ENCODE measurements at places on chromosomes 11 and 22. TPM values are rescaled to one million over a fixed set of nuclear protein-coding genes. Genes with fewer than 3 reads are reported as not detected.

Gene ZFP91
- polyA plus RNA-seq, result 45.6 TPM

Gene ANO5
- polyA plus RNA-seq, result 0.01 TPM

Gene CARD18
- polyA plus RNA-seq, result 11.5 TPM

Gene C22orf31
- polyA plus RNA-seq, result not detected

DNA sequence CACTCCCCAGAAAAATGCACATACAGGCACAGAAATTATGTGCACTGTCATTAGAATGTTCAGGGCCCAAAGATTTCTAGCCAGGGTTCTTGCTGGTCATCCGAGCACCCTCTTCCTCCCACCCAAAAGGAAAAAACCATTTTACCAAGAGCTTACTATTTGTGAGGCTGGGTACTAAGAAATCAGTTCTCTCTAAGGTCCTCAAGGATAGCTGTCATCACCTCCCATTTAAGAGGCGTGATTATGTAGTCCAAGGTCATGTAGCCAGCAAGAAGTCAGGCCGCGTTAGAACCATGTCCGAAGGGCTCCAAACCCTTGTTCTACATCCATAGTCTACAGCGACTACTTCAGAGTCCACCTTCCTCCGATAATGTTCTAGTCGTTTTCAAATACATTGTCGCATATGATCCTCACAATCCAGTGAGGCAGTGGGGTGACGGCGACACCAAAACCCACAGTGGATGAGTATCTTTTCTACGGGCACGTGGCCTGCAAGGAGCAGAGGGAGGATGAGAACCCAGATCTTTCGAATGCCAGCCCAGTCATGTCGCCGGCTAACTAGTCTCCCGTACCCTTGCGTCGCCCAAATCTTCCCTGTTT lies 634 bp downstream of the TIMM8B start:
- H3K36me3 ChIP-seq, result peaks cover 10% of the 10 kb centered on the region
- H3K4me1 ChIP-seq, result peaks cover 14% of the 10 kb centered on the region
- H3K4me3 ChIP-seq, result peak overlapping the region; percentile 76
- no peak for DNase-seq
- peak overlapping the region; percentile 95 for H3K27ac ChIP-seq
- no peaks in the 10 kb centered on the region for H3K27me3 ChIP-seq

DNA sequence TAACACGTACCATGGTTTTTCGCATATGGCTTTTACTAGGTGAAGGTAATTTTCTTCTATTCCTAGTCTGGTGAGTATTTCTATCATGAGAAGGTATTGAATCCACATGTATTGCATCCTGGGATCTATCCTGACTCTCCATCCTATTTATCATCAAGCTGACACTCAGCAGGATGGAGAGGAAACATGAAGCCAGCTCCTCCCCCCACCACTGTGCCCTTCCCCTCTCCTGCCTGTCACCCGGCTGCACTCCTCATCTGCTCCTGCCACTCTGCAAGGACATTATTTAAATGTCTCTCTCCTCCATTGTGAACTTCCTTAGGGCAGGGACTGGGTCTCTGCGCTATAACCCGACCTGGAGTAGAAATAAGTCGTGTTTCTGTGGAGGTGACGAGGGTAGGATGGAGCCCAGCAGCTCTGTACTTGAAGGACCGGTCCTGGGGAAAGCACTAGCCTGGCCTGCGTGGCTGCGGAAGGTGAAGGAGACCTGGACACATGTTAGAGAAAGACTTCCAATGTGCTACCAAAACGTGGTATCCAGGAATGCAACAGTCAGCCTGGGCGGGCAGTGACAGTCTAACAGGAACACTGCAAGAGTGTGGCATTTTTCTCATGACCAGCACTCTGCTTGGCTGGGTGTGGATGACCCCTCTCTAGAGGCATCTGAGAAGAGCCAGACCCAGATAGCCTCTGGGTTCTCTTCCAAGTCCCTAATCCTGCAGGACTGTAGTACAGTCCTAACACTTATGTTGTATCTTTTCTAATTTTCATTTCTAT lies 111.2 kb downstream of the MICAL3 start:
- no peak overlapping the region for H3K4me3 ChIP-seq
- H3K27ac ChIP-seq, result no peak overlapping the region
- no peak for DNase-seq
- peaks cover 5% of the 10 kb centered on the region for H3K36me3 ChIP-seq
- H3K4me1 ChIP-seq, result peaks cover 25% of the 10 kb centered on the region

DNA sequence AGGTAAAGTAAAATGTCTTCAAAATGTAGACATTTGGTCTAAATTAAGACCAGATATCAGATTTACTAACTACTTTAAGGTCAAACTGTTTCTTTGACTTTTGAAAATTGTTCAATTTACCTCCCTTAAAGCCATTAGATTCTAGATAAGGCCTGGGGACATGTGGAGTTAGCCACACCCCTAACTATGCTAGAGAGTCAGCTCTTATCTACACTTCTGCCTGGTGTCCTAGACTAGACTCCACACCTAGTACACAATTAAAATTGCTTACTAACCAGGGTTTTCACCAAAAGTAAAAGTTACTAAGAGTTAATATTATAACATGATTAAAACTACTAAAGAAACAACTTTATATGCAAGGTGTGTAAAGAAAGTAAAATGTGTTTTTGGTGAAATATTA lies 43.6 kb upstream of the DBX1 start:
- H3K27me3 ChIP-seq, result peaks cover 26% of the 10 kb centered on the region
- DNase-seq, result no peak
- no peaks in the 10 kb centered on the region for H3K4me1 ChIP-seq
- H3K36me3 ChIP-seq, result no peaks in the 10 kb centered on the region
- H3K27ac ChIP-seq, result no peak overlapping the region

DNA sequence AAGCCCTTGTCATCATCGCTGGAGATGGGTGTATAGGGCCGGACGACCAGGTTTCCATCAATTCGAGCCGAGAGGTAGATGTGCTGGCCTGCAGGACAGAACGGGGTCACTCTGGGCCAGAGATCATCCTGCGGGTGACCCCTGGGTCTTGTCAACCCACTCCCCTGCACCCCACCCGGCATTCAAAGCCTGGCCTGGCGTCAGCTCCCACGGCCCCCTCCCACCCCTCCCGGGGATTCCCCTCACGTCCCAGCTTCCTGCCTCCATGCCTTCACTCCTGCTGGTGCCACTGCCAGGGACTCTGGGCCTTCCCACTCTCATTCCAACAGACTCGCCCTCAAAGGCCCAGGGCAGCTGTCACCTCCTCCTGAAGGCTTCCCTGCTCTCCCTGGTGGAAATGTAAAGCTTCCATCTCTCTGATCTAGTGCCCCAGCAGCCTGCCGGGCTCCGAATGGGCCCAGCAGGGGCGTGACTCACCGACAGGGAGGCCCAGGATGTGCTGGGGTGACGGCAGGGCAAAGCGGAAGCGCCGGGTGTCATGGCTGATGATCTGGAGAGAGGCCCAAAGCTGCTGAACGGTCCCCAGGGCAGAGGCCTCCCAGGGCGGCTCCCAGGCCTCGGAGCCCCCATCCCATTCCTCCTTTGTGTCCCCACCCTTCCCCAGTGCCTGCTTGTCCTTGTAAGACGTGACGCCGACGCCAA lies 9.3 kb downstream of the ATP5MGL start:
- no peak for DNase-seq
- H3K27ac ChIP-seq, result peak overlapping the region; percentile 72
- peaks cover 48% of the 10 kb centered on the region for H3K36me3 ChIP-seq

- H3K27ac ChIP-seq, result no peak overlapping the region
- DNase-seq, result no peak
- no peaks in the 10 kb centered on the region for H3K36me3 ChIP-seq
- H3K4me3 ChIP-seq, result no peak overlapping the region
Observed at GRCh38 chr11:63499874-63500273, 6.0 kb upstream of the LGALS12 start.

DNA sequence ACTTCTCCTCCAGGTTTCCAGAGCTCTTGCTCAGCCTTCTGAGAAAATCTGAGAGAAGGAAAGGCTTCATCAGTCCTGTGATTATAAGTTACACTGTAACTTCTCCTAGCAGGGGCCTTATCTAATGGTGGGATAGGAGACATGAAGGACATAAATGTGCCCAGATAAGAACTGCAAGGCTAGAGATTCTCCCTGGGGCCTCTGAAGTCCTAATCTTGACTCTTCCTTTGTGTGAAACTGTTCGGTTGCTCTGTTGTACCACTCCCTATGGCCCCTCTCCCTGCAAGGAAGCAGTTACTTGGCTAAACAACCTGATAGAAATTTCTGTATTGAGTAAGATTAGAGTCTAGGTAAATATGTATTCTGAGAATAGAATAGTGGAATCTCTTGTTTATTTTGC lies 780.9 kb downstream of the ETS1 start:
- no peaks in the 10 kb centered on the region for H3K4me1 ChIP-seq
- H3K36me3 ChIP-seq, result no peaks in the 10 kb centered on the region
- DNase-seq, result no peak
- no peak overlapping the region for H3K4me3 ChIP-seq
- H3K27ac ChIP-seq, result no peak overlapping the region

DNA sequence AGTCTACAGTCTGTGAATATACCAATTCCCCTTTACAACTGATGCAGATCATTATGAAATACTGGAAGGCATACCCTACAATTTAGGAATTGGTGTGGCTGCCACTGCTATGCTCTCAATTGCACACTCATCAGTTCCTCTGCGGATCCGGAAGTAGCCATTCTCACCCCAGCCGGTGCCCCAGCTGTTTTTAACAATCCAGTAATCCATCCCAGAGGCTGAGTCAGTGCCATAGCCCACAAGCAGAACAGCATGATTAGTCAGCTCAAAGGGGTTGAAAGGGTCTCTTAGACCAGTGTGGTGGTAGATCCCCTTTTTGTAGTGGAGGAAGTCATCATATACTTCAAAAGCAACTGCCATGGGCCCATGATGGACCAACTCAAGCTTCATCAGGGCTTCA lies 43.6 kb downstream of the CTSC start:
- peaks cover 7% of the 10 kb centered on the region for H3K4me1 ChIP-seq
- H3K27ac ChIP-seq, result no peak overlapping the region
- H3K4me3 ChIP-seq, result no peak overlapping the region
- no peaks in the 10 kb centered on the region for H3K27me3 ChIP-seq
- DNase-seq, result no peak

- peaks cover 4% of the 10 kb centered on the region for H3K27me3 ChIP-seq
- no peak overlapping the region for H3K4me3 ChIP-seq
- no peak overlapping the region for H3K27ac ChIP-seq
- no peaks in the 10 kb centered on the region for H3K36me3 ChIP-seq
- no peak for DNase-seq
Observed at GRCh38 chr22:36840106-36840505, 20.7 kb upstream of the NCF4 start.

DNA sequence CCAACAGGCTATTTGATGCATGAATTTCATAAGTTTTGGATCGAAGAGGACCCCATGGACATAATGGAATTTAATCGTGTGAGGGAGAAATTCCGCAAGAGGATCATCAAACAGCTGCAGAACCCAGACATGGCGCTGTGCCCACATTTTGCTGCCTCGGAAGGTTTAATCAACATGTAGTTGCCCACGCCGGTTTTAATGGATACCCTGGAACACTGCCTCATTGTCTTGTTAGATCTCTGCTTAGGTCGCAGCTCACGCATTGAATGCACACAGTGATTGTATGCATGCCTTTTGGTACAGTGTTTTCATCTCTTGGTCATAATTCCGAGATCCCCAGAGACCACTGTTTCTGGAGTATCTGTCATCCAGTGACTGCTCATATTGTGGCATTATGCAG lies 46.8 kb downstream of the SLN start:
- no peak overlapping the region for H3K27ac ChIP-seq
- DNase-seq, result no peak
- H3K4me3 ChIP-seq, result no peak overlapping the region
